ENCODE measurements at places on chromosomes 13 and 19.

GRCh38 chr19:29617366-29618266 is 11.5 kb downstream of the POP4 start:
- no peak for DNase-seq

DNA sequence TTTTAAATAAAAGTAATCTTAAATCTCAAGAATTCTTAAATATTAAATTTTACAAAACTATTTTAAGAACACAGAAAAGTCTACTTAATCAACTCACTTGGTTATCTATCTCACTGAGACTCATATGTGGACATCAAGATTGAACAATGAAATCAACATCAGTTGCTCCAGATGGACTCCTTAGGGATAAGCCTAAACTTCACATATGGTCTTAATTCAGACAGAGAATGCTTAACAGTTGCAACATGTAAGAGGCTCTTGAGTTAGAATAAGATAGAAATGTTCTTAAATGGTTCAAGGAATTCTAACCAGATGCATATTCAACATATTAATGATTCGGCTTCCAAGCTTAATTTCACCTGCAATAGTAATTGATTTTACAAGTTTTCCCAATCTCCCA is 1730.9 kb downstream of the PCDH9 start:
- no peak for DNase-seq

DNA sequence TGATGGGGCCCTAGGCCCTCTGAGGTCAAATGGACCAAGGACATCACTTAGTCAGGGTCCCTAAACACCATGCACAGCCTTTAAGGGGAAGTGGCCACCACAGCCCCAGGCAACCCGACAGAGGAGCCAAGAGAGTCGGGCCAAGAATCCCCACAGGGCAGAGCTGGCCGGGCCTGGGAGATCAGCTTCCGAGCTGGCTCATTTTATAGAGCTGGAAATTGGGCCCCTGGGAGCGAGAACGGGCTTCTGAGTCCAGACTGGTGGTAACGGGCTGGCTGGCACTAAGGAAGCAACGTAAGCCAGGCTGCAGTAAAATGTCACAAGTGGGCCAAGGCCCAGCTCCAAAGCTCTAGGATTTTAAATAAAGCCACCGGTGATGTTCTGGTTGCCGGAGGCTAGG is 51.1 kb downstream of the HSPH1 start:
- DNase-seq = no peak

DNA sequence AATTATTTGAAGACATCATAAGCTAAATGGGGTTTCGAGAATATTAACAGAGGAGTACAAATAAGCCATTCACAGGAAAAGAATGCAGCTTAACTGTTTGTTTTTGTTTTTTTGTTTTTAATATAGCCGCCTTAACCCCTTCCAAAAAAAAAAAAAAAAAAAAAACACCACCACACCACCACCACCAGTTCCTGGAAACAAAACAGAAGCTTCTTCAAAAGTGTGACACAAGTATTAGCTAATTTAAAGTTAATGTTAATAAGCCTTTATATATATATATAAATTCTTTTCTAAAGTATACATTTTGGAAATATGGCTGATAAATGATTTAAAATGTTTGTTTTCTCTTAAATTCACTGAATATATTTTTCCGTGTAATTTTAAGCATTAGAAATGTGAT is 1.4 kb downstream of the RAP2A start:
- DNase-seq = no peak

Data from stimulated activated naive CD8-positive, alpha-beta T cell treated with anti-CD3 and anti-CD28 coated beads, Interleukin-15, amount 100 ng/mL, for 72 hours (primary cell).